Inflammatory macrophage treated with lipopolysaccharide for 1 hour (primary cell): ENCODE measurements at places on chromosomes 3 and 15.

DNA sequence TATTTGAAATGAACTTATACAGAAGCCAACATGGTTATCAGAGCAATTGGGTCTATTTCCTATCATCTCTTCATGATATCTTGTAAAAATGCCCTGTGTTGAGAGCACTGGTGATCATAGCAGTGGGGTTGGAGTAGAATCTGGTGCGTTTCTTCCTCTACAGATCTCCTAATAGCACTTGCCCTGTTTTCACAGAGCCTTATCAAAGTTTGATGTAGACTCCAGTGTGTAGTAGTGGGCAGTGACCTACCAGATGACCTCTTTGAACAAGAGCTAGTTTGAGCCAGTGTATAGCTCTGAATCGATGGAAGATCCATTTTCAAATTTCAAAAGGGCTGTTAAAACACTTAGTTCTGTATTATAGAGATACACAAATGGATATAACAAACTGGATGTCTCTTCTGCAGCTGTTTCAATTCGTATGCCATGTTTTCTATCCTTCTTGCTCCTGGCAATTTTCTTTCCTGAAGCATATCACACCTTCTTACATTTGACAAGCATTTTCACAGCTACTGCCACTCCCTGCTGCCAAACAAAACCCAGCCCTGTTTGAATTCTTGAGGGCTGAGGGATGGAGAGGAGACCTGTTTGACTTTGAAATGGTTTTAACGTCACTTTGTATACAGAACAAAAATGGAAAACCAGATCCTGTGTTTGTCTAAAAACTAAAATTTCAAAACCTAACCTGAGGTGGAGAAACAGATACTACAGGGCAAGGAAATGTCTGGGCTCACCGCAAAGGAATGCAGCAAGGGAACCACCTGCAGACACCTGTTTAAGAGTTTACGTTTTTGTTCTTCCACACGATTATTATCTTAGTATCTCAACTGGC is 354.5 kb upstream of the TPRG1 start:
- DNase-seq: no peak

DNA sequence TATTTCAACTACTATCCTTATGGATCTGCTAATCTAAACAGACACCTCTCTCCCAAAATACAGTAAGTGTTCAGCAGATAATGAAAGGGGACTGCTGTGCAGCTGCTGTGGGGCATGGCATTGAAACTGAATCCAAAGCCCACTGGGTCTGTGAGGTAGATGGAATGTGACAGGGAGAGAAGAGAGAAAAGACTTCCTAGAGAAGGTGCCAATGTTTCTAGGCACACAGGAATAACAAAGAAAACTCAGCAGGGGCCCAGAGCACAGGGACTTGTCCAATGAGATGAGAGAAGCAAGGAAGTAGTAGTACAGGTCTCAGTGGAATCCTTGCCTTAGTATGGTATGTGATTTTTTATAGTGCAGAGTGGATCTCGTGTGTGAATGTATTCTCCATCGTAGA is 457.8 kb downstream of the IL5RA start:
- DNase-seq: no peak

DNA sequence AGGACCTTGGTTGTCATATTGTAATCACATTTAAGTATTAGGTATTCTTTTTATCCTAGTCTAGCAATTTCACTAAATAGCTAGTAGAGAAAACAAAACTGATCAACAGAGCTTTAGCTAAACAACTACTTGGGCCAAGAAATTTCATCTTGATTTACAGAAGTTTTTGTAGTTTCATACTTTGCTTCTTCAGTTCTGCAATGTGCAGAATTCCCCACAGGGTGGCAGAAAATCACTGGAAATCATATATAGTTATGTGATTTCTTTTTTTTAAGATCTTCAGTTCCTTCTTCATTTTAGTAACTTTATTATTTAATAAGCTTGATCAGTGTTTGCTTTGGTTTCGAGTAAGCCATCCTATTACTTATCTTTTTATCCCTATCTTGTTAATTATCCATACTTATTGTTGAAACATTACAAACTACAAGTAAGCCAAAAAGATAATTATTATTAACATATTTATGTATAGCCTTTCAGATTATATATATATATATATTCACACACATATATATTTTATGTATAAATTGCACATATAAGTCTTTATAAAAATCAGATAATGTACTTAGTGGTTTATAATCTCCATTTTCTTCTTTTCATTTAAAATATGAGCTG is 2.2 kb upstream of the BNIP2 start:
- DNase-seq: peak; percentile 87

DNA sequence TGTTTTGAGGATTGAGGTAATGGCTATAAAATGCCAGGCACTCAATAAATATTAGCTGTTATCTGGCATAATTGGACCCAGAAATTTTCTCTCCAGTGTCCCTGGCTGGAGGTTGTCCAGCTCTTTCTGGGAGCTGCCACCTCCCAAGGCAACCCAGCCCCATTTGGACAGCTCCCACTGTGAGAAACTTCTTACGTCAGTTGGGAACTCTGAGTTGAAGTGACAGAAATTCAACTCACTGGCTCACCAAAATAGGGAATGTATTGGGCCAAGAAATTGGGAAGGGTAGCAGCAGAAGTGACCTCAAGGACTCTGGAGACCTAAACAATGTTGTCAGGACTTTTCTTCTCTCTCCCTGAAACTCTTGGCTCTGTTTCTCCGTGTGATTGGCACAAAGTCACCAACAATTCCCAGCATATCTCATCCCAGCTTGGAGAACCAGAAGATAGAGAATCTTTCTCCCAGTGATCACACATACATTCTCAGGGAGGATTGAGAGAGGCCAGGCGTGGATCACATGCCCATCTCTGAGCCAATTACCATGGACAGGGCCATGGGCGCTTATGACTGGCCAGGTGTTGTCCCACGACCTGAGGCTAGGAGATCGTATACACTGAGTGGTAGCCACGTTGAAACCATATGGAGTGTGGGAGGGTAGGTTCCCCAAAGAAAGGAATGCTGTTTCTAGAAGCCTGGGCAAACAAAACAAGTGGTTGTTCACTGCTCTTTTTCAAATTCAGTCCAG is 22.5 kb upstream of the HCN4 start:
- DNase-seq: no peak
